NCI-H146 (cell line): ENCODE measurements at places on chromosomes 16 and 17.

DNA sequence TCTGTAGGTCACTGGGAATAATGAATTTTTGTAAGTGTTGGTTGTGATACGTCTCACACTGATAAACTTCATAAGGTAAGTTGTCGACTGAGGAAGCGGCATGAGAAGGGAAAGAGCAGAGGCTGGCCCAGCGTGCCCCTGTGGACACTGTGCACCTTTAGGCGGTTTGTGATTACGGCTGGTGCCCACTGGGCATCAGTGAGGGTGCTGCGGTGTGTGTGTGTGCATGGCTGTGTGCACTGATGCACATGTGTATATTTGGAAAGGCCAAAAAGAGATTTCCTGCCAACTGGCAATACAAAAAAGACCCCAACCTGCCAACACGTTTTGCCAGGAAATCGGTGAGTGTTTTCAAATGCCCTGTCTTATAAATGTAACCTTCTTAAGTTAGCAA lies 11.9 kb downstream of the IRF8 start:
- DNase-seq: no peak

DNA sequence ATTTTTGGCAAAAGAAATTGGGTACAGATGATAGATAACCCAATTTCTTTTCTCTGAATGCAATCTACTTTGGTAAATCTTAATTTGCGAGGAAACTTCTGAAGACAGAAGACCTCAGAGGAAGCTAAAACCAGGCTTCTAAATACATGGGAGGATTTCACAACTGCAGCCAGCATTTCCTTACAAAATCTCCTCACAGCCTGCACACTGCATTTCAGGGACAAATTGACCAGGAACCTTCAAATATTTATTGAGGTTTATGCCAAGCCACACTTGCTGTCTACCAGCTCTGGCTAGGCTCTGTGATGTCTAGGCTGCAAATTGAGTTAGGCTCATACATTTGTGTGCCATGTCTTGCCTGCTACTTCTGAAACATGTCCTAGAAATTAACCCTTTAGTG lies 167.3 kb upstream of the CDH5 start:
- DNase-seq: no peak

- DNase-seq: peak; percentile 12
These were observed 306.1 kb upstream of the KIF2B start for GRCh38 chr17:53516636-53517035.

DNA sequence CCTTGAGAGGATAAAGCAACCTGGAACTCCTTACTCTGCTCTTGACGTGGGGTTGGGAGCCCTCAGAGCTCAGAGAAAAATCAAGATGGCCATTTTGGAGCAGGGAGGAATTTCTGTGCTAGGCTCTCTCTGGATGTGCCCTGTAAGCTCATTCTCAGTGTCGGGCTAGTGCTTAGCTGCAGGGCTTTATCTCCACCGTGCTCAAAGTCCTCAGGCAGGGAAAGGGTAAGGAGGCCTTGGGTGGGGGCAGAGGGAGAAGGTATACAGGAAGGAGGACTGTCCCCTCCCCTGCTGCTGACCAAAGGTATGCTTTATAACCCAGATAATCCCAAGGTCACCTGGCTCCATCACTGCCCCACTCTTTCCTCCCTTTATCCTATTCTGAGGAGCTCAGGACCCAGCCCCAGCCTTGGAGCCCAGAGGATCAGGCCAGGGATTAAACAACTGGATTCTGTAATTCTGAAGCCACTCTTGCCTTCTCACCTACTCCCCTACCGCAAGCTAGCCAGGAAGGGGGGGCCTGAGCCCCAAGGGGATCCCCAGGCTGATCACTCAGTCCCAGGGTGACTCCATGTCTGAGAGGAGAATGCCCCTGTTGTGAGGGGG lies 1.1 kb downstream of the DHRS11 start:
- no peak for DNase-seq
